ENCODE measurements at places on chromosomes 6 and 20.

- peak overlapping the region; percentile 10 for H3K27ac ChIP-seq
- no peaks in the 10 kb centered on the region for H3K27me3 ChIP-seq
- DNase-seq, result no peak
- peaks cover 98% of the 10 kb centered on the region for H3K36me3 ChIP-seq
- H3K4me3 ChIP-seq, result no peak overlapping the region
- H3K4me1 ChIP-seq, result peaks cover 19% of the 10 kb centered on the region
These were observed 21.6 kb downstream of the ZNFX1 start for GRCh38 chr20:49256261-49256660.

DNA sequence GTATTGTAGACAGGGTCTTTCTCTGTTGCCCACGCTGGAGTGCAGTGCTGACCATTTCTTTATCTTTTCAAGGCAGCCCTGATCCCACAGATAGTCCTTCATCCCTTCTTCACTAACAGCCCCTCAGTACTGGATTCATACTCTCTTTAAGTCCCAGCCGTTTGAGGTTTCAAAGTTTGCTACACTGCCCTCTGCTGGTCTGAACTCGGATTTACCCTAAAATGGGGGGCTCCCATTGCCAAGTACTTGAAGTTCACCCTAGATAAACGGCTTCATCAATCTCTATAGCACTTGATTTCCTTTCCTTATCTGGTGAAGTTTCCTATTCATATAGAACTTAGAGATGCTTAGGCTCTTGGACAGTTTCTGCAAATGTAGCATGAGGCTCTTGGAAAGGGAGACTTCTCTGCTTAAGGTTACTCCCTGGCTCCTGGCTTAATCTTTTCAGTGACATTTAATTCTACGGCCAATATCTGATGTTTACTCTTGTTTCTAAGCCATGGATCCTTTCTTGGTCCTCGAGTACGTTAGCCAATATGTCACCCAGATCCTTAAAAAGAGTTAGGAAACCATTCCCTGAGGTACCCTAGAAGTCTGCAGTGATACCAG lies 21.4 kb upstream of the PREP start:
- no peaks in the 10 kb centered on the region for H3K36me3 ChIP-seq
- H3K27me3 ChIP-seq, result peaks cover 7% of the 10 kb centered on the region
- no peaks in the 10 kb centered on the region for H3K4me1 ChIP-seq
- DNase-seq, result peak; percentile 71

DNA sequence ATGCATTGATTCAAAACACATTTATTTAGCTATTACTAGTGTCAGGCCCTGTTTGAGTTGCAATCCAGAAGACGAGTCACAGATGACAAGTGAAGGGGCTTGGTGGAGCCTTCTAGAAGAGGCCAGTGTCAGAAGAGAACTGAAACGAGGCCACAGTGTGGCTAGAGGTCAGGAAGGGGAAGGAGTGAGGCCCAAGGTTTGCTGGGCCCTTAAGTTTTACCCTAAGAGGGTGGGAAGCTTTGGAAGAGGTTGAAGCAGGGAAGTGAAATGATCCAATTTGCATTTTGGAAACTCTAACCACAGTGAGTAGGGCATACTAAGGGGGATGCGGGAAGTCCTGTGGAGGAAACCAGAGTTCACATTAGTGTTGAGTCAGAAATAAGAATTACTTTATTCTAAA lies 25.0 kb downstream of the TTK start:
- H3K27ac ChIP-seq, result peak overlapping the region; percentile 47
- peaks cover 3% of the 10 kb centered on the region for H3K4me1 ChIP-seq
- H3K27me3 ChIP-seq, result no peaks in the 10 kb centered on the region
- peaks cover 58% of the 10 kb centered on the region for H3K36me3 ChIP-seq
- no peak for DNase-seq

DNA sequence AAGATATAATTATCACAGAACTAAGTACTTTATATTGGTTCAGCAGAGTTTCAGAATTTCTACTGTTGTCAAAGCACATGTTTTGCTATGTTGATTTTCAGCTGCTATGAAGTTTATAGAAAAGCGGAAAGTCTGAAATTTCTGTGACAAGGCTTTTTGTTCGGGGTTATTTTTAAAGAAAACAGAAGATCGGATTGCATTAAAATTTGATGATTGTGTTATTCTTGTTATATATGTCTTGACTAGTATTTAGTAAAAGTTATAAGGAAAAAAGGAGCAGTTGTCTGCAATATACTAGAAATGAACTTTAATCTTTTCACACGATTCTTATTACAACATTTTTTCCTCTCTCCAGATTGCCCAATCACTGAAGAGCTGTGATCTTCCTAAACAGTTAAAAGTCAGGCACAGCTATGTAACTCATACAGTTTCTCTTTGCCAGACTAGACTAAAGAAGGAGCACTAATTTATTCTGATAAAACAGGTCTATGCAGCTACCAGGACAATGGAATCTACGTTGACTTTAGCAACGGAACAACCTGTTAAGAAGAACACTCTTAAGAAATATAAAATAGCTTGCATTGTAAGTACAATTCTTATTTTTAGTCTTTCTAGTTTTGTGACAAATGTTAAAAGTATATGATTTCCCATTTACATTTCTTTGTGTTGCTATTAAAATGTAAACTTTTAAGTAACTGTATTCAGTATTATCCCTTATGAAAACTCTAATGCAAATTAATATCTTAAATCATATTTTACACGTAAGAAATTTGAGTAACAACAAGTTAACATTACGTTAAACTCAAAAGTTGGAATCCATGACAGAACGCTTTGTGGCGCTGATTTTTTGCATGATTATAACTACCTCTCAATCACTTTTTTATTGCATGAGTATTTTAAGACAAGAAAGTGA lies at the start of gene ENPP3:
Gene ENPP3, plus strand, starts transcription at position 423 of the 913 bp plus-strand sequence. Its CDS starts 83 bp downstream, at position 506.
- no peak within 1 kb of the TSS for H3K4me3 ChIP-seq
- DNase-seq, result no peak
- peaks cover 2% of the 10 kb centered on the region for H3K4me1 ChIP-seq
- H3K27me3 ChIP-seq, result no peaks in the 10 kb centered on the region

- peaks cover 72% of the 10 kb centered on the region for H3K4me1 ChIP-seq
- H3K36me3 ChIP-seq, result peaks cover 94% of the 10 kb centered on the region
- DNase-seq, result no peak
- H3K27ac ChIP-seq, result peak overlapping the region; percentile 79
- no peaks in the 10 kb centered on the region for H3K27me3 ChIP-seq
These were observed 46.2 kb upstream of the ARMH2 start for GRCh38 chr6:24844903-24845302.

DNA sequence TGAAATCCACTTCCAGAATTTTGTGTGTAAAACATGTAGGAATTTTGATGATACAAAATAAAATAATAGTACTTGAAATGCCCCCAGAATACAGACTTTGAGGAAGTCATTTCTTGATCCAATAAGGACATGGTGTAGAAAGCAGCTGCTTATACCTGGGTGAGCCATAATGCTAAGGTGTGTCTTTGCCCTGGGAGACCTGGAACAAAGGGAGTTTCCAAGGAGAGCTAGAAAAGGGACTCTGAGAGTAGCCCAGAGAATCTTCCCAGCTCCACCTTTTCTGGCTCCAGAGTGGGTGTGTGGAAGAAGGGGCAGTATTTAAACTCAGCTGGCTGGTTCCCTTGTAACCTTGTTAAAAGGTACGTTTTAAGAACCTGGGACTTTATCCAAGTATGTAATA lies 77.7 kb downstream of the SOBP start:
- H3K27ac ChIP-seq, result no peak overlapping the region
- H3K4me3 ChIP-seq, result no peak overlapping the region
- H3K4me1 ChIP-seq, result no peaks in the 10 kb centered on the region
- H3K36me3 ChIP-seq, result no peaks in the 10 kb centered on the region
- H3K27me3 ChIP-seq, result peaks cover 26% of the 10 kb centered on the region

DNA sequence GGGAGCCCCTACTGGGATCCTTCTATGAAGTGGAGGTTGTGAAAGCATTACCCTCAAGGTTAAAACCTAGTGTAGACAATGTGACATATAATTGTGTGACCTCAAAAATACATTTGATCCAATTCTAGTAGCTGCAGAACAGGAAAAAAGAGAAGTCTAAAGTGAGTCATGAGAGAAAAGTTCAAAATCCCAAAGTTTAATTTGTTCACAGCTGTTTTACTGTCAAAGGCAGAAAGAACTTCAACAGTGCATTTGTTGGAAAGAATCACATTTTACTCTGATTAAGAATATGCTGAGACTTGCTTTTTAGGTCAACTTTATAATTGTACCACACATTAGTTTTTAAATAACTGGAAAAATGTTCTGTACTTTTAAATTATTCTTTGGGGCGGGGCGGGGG lies 1027.4 kb upstream of the FLRT3 start:
- H3K36me3 ChIP-seq, result no peaks in the 10 kb centered on the region
- H3K27me3 ChIP-seq, result no peaks in the 10 kb centered on the region
- H3K27ac ChIP-seq, result no peak overlapping the region

DNA sequence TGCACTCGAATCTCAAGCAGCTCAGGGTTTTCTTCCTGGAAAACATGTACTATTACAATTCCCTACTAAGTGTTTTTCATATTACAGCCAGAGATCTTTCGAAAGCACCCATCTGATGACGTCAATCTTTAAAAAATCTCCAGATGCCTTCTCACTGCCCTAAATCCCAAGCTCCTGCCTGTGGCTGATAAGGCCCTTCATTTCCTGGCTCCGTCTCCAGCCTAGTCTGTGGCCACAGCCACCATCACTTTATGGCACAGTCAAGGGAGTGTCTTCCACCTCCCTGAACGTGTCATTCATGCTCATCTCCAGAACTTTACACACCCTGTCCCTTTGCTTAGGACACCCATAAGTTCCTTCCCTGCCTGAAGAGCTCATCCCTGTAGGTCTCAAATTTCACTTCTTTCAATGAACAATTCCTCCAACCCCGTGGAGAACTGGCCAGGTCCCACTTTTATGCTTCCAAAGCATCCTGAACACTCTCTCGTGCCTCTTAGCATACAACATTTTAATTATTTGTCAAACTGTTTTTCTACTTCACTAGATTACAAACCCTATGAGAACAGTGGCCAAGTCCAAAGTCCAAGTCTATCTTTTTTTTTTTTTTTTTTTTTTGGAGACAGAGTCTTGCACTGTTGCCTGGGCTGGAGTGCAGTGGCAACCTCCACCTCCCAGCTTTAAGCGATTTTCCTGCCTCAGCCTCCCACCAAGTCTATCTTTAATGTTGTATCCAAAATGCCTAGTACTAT lies 106.1 kb upstream of the AGPAT4 start:
- no peak overlapping the region for H3K4me3 ChIP-seq
- no peak for DNase-seq
- H3K4me1 ChIP-seq, result no peaks in the 10 kb centered on the region
- no peak overlapping the region for H3K27ac ChIP-seq

DNA sequence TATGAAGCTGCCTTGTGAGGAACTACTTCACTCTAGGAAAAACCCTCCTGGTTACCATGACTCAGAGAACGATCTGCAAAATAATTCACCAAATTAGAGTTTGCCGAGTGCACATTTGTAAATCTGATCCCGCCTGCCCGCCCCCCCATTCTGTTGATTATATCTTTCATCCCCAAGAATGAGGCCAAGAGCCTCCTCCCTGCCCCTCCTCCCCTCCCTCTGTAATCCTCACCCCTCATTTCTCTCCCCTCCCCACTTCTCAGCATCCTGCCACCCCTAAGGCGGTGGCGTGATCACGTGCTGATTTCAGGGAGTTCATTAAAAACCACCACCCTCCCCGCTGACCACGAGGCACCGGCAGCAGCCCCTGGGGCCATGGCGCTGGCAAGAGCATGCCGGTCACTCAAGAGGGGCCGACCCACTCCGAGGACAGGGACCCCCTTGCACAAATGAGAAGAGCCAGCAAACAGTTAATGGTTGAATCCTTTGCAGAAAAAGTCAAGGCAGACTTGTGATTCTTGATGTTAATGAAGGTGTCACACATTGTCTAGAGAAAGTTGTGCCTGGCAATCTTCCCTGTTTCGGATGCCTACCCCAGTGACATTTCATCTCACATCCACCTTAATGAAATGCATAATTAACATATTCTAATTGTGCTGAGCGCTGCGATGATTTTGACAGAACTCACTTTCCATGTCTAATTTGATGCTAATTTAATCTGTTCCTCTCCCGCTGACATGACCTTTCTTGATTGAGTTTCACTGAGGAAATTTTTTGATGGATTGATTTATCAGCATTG lies 247.9 kb downstream of the ZNF217 start:
- no peak overlapping the region for H3K4me3 ChIP-seq
- no peak overlapping the region for H3K27ac ChIP-seq
- H3K36me3 ChIP-seq, result peaks cover 7% of the 10 kb centered on the region
- H3K27me3 ChIP-seq, result peaks cover 2% of the 10 kb centered on the region
- no peaks in the 10 kb centered on the region for H3K4me1 ChIP-seq
- DNase-seq, result no peak

DNA sequence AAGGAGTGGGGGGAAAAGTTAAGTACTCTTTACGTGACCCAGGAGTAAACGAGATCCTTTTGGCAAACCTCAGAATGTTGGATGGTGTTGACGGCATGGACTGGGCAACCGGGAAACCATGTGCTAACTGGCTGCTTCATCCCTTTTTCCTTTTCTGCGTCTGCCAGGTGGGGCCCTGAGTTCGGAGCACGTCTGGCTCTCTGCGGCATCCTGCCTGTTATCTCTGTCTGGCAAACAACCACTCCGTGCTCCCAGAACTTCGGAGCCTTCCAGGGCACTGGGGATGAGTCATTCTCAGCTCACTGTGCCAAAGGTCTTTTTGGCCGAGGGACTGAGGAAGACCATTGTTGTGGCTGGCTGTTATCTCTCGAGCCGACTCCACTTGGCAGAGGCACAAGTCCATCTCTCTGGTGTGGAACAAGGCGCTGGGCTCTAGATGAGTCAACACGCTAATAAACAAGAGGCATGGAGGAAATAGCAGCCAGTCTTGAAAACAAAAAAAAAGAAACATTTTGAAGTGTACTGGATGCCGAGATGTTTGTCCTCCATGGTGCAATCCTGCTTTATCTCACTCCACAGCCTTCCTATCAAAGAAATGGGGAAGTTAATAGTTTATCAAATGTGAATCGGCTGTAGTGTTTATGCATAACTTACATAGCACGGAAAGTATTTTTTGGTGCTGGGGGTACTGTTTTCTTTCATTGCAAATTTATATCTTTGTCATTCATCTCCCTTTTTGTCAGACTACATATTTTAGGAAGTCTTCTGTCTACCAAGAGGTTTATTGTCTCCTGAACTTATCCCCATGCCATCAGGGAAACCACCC lies 64.6 kb upstream of the TXNDC5 start:
- no peak for DNase-seq
- H3K4me1 ChIP-seq, result peaks cover 12% of the 10 kb centered on the region
- H3K27ac ChIP-seq, result no peak overlapping the region
- H3K27me3 ChIP-seq, result peaks cover 26% of the 10 kb centered on the region

GRCh38 chr20:46801003-46801702 lies 91.7 kb downstream of the SLC2A10 start:
- H3K4me3 ChIP-seq, result no peak overlapping the region
- DNase-seq, result no peak
- H3K27ac ChIP-seq, result no peak overlapping the region
- H3K36me3 ChIP-seq, result no peaks in the 10 kb centered on the region
- H3K27me3 ChIP-seq, result peaks cover 25% of the 10 kb centered on the region
- no peaks in the 10 kb centered on the region for H3K4me1 ChIP-seq

- DNase-seq, result no peak
- H3K27ac ChIP-seq, result no peak overlapping the region
- no peak overlapping the region for H3K4me3 ChIP-seq
- H3K27me3 ChIP-seq, result no peaks in the 10 kb centered on the region
These were observed 15.6 kb upstream of the CMTR1 start for GRCh38 chr6:37417393-37417792.

GRCh38 chr6:85372188-85372914 lies 77.5 kb upstream of the NT5E start:
- no peaks in the 10 kb centered on the region for H3K27me3 ChIP-seq
- peaks cover 6% of the 10 kb centered on the region for H3K4me1 ChIP-seq
- H3K4me3 ChIP-seq, result no peak overlapping the region
- no peaks in the 10 kb centered on the region for H3K36me3 ChIP-seq

GRCh38 chr6:126175251-126175650 lies 164.7 kb upstream of the CENPW start:
- no peaks in the 10 kb centered on the region for H3K27me3 ChIP-seq
- no peak overlapping the region for H3K27ac ChIP-seq
- no peak overlapping the region for H3K4me3 ChIP-seq
- H3K36me3 ChIP-seq, result no peaks in the 10 kb centered on the region
- peaks cover 8% of the 10 kb centered on the region for H3K4me1 ChIP-seq
- DNase-seq, result no peak
